AG08395 (cell line): ENCODE measurements at places on chromosomes 16 and 17.

- no peak for DNase-seq
These were observed 18.2 kb upstream of the MAP3K14 start for GRCh38 chr17:45334701-45335677.

DNA sequence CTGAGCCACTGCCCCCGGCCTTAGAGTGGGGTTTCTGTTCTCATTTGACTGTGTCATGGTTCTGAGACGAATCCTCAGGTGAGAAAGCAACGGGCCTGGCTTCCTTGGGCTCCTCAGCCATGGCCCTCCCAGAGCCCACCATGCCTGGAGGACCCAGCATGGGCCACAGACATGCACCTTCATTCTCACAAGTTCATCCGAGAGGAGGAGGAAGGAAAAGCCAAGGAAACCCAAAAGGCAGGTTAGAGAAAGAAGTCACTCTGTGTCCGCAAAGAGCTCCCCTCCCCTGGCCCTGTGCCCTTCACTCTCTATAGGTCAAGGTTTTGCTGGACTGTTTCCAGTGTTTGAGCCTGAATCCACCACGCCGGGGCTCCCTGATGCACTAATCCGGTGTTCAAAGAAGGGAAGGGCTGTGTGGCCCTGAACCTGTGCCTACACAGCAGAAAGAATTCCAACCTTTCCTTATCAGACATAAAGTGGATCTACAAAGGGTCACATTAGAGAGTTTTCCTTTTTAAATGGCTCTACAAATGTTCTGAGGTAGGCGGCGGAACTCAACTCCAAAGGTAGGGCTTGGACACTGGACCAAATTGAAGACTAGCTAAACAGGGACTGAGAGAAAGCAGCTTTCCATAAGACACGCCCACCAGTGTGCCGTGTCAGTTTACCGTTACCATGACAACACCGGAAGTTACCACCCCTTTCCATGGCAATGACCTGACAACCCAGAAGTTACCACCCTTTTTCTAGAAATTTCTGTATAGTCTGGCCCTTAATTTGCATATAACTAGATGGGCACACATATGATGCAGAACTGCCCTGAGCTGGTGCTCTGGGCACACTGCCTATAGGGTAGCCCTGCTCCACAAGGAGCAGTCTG is 15.9 kb upstream of the PECAM1 start:
- DNase-seq: no peak

- no peak for DNase-seq
These were observed 7.3 kb upstream of the DPEP3 start for GRCh38 chr16:67987460-67988160.

DNA sequence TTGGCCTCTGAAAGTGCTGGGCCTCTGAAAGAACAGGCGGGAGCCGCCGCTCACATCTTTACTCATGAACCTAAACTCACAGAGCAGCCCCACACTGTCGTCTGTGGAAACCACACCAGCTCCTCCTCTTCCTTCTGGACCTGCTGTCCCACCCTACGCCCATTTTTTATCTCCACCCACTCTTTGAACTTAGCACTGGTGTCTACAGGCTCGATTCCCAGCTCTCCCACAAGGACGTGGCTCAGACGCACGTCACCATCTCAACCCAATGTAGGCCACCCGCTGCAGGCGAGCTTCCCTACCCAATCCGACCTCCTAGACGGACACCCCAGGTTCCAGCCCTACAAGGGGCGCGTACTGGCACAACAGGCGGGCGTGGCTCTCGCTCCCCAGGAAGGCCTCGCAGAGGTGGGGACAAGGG is 62.2 kb downstream of the NXN start:
- peak; percentile 70 for DNase-seq

DNA sequence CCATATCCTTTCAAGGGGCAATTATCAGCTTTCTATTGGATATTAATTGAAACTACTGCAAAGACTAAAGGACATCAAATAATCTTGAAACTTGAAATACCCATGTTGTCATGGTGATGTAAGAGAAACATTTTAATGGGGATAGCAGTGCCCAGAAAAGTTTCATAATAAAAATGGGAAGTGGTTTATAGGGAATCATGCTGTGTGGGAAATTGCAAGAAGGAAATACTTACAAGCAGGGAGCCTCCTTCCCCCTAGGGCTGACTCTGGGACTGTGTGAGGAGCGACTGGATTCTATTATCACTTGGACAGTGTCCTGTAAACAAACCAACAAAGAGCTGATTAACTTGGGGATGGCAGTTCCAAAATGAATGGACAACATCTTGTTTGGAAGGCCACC is 1393.1 kb upstream of the GOT2 start:
- DNase-seq: no peak

GRCh38 chr17:27207073-27207513 is 86.8 kb upstream of the WSB1 start:
- peak; percentile 72 for DNase-seq

DNA sequence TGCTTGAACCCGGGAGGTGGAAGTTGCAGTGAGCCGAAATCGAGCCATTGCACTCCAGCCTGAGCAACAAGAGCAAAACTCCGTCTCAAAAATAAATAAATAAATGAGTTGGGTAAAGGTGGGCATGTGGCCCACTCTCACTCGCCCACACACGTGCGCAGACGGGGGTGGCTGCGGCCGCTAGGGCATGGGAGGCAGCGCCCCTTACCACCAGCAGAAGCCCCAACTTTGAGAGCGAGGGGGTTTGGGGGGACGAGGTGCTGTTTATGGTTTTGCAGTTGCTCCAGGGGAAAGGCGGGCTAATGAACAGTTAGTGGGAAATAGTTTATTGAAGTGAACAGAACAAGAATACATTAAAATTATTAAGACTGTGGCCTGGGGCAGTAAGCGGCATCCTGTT is 14.9 kb upstream of the RBFOX3 start:
- no peak for DNase-seq

DNA sequence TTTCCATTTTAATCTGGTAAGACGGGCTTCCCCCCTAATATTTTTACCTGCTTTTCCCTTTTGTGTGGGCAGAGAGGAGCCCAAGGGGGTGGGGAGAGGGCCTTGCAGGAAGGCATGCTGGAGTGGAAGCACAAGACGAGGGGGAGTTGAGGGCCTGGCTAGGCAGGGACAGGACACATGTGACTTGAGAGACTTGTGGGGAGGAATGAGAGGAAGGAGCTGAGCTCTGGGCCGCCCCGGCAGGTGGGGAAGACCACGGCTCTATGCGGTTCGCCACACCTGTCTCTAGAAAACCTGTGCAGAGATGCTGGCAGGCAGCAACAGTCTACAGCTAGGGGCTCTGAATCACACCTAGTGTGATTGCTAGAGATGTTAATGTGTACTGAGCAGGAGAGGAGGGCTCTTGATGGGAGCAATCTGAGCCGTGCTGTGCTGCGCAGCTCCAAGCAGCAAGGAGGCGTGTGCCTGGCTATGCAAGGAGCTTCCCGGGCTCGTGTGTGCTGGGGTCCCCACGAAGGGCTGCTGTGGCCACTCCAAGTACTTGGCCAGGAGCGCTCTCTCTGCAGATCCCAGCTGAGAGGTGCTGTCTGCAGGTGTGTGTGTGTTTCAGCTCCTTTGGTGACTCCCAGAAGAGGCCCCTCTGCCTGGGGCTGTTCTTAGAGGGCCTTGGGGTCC is 50.2 kb downstream of the PDPK1 start:
- no peak for DNase-seq

- DNase-seq: no peak
These were observed 5.9 kb upstream of the CD300H start for GRCh38 chr17:74573169-74573568.

DNA sequence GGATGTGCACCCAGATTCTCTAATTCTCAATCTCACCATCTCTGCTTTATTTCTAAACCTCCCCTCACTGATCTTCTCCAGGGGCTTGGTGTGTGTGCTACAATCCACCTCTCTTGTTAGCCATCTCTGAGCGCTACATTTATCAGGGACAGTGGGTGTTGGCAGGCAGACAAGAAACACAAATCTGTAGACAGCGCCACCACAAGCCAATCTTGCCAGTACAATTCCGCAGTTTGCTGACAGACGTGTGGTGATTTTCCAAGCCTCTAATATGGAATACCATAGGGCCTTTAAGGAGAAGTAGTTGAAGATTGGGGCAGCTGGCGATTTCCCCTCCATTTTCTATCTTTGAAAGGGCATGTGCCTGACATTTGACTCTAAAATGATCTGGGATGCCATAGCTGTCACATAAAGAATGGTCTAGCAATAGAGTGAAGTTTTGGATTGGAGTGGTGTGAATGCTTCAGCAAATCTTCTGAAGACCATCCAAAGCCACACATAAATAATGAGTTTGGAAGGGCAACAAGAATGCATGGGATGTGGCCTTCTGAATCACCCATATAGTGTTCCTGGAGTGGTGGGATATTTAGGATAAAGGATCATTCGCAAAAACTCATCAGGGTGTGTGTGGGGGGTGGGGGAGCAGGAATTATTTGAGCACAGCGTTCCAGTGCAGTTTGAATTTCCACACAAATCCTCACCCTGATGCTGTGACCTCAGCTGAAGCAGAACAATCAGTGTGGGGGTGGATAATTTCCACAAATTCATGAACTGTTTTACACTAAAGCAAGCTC is 12.0 kb upstream of the ANKFN1 start:
- DNase-seq: peak; percentile 52

DNA sequence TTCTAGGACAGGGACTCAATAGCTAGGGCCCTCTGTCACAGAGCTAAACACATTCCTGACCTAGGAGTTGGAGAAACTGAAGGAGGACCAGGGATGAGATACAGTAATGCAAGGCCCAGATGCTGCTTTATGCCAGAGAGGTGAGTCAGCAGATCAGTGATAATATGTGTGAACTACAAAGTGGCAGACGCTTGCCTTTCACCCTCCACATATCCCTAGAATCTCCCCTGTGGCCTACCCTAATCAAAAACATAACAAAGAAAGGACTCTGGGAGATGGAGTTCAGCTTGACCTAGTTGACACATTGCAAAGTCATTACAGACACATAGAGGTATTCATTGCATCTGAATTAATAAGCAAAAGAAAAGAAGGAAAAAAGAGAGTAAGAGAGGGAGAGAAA is 417.6 kb upstream of the DYNLRB2 start:
- peak; percentile 42 for DNase-seq

GRCh38 chr17:81655378-81656117 is 794 bp downstream of the PDE6G start:
- no peak for DNase-seq

DNA sequence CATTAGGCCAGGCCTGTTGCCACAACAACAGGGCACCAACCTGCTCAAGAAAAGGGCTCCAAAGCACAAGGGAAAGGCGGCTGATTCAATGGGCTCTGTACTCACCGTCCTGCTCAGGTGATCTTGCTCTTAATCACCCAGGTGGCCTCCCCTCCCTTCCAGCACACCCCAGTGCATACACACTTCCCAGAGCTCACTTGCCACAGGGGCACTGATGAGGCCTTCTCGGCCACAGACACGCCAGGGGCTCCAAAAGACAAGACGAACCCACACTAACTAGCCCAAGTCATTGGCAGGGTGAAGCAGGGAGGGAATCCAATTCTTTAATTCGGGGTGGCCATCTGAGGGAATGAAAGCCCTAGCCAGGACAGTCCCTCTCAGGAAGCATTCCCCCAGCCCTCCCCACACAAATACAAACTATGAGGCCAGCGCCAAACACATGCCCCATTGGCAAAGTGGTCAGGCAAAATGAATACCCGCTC is 1.4 kb downstream of the MYO18A start:
- no peak for DNase-seq

GRCh38 chr17:6749519-6749918 is 6.3 kb upstream of the XAF1 start:
- no peak for DNase-seq

- no peak for DNase-seq
These were observed 1.0 kb downstream of the TMEM114 start for GRCh38 chr16:8589057-8589899.

DNA sequence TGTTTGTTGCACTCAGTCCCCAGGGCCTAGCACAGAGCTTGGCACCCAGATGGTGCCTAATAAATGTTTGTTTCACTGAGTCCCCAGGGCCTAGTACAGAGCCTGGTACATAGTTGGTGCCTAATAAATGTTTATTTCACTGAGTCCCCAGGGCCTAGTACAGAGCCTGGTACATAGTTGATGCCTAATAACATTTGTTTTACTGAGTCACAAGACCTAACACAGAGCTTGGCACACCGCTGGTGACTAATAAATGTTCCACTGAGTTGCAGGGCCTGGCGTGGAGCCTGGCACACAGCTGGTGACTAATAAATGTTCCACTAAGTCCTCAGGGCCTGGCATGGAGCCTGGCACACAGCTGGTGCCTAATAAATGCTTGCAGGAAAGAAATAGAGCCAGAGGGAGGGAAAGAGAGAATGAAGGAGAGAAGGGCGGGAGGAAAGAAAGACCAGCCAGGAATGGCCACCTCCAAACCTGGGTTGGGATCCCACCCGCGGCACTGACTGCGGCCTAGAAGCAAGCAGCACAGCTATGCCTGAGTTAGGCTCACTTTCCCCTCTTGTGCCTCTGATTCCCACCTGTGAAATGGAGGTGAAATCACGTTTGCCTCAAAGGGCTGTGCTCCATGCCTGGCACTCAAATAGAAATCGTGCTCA is 7.5 kb downstream of the SLC5A11 start:
- DNase-seq: no peak

DNA sequence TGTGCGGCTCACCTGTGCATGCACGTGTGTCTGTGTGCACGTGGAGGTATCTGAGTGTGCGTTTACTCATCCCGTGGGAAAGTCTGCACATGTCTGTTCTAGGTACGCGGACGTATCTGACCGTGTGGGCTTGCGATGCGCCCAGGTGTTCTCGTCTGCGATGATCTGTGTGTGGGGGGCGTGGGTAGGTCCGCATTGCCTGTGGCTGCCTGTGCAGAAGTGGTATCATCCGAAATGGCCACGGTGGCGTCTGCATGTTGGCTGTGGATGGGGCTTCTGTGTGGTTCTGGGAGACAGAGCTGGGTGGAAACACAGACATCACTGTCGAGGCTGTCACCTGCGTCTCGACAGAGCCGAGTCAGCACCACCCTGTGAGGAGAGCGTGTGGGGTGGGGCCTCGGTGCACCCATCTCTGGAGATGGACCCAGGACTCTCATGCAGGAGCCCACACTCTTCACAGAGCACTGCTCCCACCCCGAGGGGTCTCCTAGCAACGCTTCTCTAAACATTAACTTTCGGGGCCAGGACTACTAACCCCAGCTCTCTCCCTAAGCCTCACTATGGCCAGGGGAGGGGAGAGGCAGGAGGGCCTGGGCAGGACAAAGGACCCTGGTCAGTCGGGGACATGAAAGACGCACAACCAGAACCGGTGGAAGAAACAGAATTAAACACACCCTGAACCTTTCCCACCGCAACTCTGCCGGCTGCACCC is 8.4 kb downstream of the DPEP1 start:
- no peak for DNase-seq

DNA sequence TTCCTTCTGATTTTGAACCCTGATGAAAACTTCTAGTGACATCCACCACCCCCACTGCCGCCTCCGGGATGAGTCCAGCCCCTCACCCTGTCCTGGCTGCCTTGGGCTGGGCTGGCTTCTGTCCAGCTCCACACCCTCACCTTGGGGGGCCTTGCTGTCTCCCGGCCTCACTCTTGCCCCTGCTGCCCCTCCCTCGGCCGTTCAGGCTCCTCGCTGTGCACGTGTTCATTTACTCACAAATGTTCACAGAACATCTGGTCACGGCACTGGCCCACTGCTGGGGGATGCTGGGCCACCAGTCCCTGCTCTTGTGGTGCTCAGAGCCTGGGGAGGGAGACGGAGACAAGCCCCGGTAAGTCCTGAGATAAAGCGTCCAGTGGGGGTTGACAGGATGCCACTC is 40.6 kb downstream of the PRMT7 start:
- no peak for DNase-seq

- DNase-seq: no peak
These were observed 5.6 kb downstream of the GLIS2 start for GRCh38 chr16:4321286-4322120.

GRCh38 chr16:68022728-68023537 is at the start of the genes DDX28 and DUS2:
TSS of gene DDX28 (minus strand) at chr16:68023232. CDS start at chr16:68023202, 30 bp downstream.
TSS of gene DUS2 (plus strand) at chr16:68023284. CDS start at chr16:68038024, 14,740 bp downstream.
- DNase-seq: peak; percentile 91

GRCh38 chr16:89015271-89015859 is 38.4 kb upstream of the CBFA2T3 start:
- no peak for DNase-seq
